Germinal center (tissue), 1 donor: ENCODE measurements at places on chromosomes 4 and X.

GRCh38 chrX:68084765-68085164 lies 348.5 kb downstream of the OPHN1 start:
- DNase-seq, result no peak

DNA sequence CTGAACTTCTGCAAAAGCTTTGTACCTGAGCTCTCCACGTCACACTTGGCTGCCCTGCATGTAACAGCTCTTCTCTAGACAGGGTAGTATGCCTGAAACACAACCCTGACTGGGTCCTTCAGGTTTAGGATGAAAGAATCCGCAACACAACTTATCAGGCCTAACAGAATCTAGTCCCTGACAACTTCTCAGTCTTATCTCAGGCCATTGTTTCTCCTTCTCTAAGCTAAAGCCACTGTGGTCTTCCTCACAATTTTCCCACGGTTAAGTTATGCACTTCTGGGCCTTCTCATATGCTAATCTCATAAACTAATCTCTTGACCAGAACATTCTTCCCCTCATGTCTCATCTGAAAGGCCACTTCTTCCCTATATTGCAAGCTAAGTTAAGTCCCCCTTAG lies 10.8 kb upstream of the TMPRSS11B start:
- DNase-seq, result no peak

- DNase-seq, result no peak
These were observed 183.1 kb upstream of the S100G start for GRCh38 chrX:16466640-16467432.

GRCh38 chr4:153988492-153989363 lies 199.8 kb upstream of the SFRP2 start:
- DNase-seq, result no peak

- DNase-seq, result no peak
These were observed 131.7 kb upstream of the FAM47B start for GRCh38 chrX:34810916-34811315.

DNA sequence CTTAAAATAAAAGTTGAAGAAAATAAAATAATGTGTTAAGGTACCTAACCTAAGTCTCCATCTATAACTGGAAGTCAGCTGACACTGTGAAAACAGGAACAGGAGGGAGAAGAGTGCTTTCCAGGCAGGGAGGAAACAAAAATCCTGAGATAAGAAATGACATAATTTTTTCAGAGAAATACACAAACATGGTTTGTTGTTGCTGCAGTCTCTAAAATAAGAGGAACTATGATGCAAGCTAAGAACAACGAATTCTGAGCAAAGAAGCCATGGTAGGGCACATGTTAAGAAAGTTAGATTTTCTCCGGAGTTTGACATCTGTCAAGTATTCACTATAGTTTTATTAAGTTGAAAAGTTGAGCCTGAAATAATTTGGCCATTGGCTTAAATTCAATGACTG lies 26.9 kb downstream of the PAPSS1 start:
- DNase-seq, result no peak

- no peak for DNase-seq
These were observed 60.2 kb downstream of the HMGB2 start for GRCh38 chr4:173273941-173274340.

- DNase-seq, result no peak
These were observed 2.1 kb upstream of the SCRG1 start for GRCh38 chr4:173401063-173401462.

GRCh38 chr4:22739968-22740367 lies 47.2 kb downstream of the GBA3 start:
- DNase-seq, result no peak

DNA sequence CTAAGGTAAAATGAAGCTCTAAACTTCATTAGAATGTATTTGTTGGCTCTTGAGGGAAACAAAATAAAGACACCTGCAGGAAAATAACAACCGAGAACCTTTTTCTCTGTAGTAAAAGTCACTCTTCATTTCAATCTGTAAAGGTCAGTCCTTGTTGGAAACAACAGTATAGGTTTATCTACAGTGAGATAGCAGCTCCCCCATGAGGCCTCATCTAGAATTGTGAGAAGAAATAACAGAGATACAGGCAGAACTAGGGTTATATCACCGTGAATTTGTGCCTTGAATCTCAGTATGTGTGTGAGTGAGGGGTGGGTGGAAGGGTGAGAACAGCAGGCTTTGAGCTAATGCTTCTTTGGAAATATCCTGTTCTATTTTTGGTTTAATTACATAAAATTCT lies 107.8 kb upstream of the FMR1 start:
- DNase-seq, result no peak

DNA sequence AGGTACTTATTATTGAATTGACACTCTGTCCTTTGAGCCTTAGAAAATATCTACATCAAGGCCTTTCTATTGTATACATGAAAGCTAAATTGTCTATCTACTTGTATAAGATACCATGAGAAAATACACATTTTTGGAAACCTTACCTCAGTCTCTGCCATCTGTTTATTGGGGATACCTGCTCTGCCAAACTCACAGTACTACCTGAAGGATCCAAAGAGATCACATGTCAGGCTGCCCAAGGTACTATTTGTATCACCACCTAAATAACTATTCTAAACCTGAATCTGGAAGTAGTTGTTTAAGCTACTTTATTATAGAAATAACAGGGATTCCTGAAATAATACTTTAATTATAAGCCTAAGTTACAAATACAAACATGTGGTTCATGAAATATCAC lies 126.2 kb downstream of the PALLD start:
- no peak for DNase-seq

DNA sequence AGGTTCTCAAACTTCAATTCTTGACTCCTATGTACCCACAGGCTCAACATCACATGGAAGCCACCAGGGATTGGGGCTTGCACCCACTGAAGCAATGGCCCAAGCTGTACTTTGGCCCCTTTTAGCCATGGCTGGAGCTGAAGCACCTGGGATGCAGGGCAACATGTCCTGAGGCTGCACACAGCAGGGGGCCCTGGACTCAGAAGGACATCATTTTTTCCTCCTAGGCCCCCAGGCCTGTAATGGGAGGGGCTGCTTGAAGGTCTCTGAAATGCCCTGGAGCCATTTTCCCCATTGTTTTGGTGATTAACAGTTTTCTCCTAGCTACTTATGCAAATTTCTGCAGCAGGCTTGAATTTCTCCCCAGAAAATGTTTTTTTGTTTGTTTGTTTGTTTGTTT lies 465.1 kb upstream of the PCDH10 start:
- no peak for DNase-seq
